Fibroblast of the aortic adventitia (primary cell): ENCODE measurements at places on chromosomes 12 and 14. TPM values are rescaled to one million over a fixed set of nuclear protein-coding genes. Genes with fewer than 3 reads are reported as not detected.

DNA sequence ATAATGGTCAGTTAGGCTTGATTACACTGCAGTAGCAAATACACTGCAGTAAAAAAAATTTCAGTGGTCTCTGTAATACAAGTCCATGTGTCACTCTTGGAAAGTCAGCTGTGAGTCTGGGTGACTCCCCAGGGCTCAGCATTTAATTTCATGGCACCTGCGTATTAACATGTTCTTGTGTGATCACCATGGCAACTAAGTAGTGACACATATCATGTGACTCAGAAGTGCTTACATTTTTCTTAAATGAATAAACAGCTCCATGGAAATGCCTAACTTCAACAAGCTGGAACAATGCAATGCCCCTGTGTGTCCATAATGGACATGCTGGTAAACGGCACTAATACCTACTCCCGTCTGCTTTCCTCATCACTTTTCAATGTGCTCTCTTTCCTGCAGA is 88.5 kb upstream of the ANO4 start:
- peak; percentile 6 for DNase-seq

GRCh38 chr12:84843593-84844144 is 68.9 kb downstream of the SLC6A15 start:
- DNase-seq: no peak

DNA sequence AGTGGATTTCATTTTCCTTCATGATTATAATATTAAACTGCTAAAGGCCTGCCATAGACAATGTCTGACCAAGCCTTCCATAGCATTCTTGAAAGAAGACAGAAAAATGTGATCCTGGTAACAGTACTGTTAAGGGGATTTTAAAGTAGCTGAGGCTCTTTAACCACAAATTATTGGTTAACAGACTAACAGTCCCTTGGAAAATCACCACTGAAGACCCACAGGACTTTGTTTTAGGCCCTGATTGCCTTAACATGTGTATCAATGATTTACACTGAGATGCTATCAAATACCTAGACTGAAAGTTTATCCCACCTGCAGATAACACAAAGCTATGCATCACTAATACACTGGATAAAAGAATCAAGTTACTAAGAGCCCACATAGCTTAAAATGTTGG is 6.0 kb downstream of the KRT79 start:
- no peak for DNase-seq

DNA sequence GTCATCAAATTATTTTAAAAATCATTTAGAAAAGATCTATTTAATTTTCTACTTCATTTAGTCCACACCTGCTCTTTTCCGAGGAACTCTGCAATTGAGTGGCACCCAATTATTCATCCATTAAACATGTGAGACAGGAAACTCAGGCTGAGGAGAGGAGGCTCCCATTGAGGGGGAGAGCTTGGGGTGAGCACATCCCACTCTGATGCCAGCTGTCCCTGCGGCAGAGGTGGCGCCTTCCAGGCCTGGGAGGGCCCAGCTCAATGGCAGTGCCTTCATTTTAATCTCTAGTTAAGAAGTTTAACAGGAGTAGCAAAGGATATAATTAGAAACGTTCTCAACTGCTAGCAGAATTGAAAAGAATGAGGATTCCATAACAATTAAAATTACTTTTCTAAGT is 92.0 kb downstream of the ITPR2 start:
- no peak for DNase-seq

- DNase-seq: no peak
Observed at GRCh38 chr14:70366911-70367310, 7.4 kb upstream of the COX16 start.

- no peak for DNase-seq
Observed at GRCh38 chr14:103765526-103765925, 49.9 kb downstream of the ZFYVE21 start.

DNA sequence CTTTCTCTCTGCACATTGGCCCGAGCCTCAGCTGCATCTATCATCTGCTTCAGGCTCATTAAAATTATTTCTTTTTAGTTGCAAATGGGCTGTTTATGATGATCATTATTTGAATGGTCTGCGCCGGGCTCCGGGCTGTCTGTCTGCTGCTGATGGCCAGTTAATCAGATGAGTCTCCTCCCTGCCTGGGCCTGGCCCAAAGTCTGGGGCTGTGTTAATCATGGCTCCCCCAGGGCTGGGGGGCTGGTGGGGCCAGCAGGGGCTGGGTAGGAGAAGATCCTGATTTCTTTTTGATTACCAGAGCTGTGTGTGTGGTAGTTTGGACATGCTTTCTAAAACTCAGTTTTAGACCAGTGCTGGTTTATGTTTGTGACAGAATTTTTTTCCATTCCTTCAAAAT is 159.1 kb downstream of the PHETA1 start:
- no peak for DNase-seq

- peak; percentile 82 for DNase-seq
Observed at GRCh38 chr12:48936379-48936979, 11.2 kb upstream of the FKBP11 start.

DNA sequence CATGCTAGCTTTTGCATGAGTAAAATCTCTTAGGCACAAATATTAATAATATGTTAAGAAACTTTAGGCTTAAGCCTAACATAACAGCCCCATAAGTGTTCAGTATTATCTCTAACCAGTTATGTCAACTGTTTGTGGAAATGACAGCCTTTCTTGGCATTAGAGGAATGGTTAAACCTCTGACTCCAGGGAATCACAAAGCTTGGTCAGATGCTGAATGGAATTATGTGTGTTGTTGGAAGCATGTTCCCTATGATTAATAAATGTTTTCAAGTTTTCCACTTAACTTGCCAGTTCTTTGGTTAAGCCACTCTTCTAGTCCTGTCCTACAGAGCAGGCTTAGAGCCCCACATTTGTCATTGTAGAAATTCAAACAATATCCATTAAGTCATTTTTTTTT is 17.0 kb downstream of the PSEN1 start:
- DNase-seq: peak; percentile 88

GRCh38 chr12:12228402-12228801 is 38.4 kb downstream of the LRP6 start:
- no peak for DNase-seq

GRCh38 chr14:65345266-65345665 is 67.3 kb upstream of the FUT8 start:
- DNase-seq: no peak

GRCh38 chr12:122297494-122297893 is 31.2 kb upstream of the VPS33A start:
- DNase-seq: no peak

DNA sequence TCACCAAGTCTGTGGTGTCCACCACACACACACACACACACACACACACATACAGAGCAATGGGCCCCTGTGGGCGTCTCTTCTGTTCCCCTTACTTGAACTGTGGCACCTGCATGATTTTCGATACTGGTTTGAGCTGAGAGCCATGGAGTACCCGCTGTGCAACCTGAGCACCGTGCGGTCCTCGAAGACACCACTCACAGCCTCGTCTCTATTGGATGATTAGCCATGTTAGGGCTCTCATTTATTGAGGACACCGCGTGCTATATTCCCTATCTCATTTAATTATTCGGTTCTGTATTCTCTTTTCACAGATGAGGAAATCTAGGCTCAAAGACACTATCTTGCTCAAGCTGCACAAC is 623 bp upstream of the C14orf132 start:
- no peak for DNase-seq

DNA sequence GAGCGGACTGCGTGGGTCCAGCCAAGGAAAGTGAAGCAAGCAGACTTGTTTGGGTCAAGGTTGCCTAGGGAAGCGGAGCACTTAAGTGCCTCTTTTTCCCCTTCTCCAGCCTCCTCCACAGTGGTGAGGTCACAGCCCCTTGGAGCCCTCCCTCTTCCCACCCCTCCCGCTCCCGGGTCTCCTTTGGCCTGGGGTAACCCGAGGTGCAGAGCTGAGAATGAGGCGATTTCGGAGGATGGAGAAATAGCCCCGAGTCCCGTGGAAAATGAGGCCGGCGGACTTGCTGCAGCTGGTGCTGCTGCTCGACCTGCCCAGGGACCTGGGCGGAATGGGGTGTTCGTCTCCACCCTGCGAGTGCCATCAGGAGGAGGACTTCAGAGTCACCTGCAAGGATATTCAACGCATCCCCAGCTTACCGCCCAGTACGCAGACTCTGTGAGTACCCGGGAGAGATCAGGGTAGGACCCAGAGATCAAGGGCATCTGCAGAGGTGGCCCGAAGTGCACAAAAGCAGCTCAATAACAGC is at the start of gene TSHR:
TSHR (plus strand) TSS at position 206 of the 526 bp plus-strand sequence; CDS start at position 266, 60 bp downstream.
- DNase-seq: no peak

DNA sequence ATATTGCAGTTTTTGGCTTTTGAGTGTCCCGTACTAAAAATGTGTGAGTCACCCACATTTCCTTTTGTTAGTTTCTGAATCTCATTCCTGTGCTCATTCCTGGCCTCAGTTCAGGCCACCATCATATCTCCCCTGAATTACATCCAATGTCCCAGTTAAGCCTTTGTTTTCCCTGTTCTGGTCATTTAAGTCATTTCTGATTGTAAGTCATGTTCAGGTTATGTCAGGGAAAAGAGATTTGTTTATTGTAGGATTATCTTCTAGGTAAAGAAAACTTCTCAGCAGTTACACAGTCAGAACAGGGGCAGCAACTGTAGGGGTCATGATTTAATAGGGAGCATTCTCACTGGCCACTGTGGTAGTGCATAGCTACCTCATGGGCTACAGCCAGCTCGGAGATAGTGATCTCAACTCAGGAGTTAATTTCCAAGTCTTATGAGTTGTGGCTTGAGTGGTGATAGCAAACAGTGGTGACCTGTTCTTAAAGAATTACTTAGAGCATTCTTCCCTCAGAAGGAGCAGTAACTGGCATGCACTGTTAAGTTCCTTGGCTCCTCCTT is 6.7 kb downstream of the DDX47 start:
- DNase-seq: peak; percentile 96

Gene POTEG
- not detected in 2 replicates for total RNA-seq

Gene DPY19L2
- 2.3 and 7.1 TPM in 2 replicates for total RNA-seq

Gene TCTN2
- 11.1 and 18.5 TPM in 2 replicates for total RNA-seq

Gene ACRBP
- 0.36 and 0.49 TPM in 2 replicates for total RNA-seq

Gene DPPA3
- total RNA-seq: not detected in 2 replicates

Gene MAX
- total RNA-seq: 61.0 and 69.3 TPM in 2 replicates

Gene SIX1
- total RNA-seq: 4.6 and 9.6 TPM in 2 replicates

Gene TSPAN31
- total RNA-seq: 17.3 and 43.9 TPM in 2 replicates

Gene DACT1
- total RNA-seq: 13.6 and 23.0 TPM in 2 replicates

Gene SLC10A1
- total RNA-seq: not detected in 2 replicates
